ENCODE measurements at places on chromosomes 6 and 20.

DNA sequence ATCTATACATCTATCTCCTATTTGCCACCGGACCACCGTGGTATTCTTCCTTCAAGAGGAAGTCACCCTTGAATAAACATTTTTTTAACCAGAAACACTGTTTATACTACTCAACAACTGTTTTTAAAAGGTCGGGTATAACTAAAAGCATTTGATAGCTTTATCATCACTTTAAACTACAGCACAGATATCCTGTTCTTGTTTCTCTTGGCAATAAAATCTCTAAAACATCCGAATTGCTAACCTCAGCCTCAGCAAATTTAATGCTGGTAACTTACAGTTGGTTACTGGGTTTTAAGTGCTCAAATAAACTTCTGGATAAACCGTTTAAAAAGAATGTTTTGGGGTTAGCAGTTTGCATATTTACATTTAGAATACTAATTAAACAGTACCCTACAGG lies 20.4 kb downstream of the ZUP1 start:
- DNase-seq = no peak

DNA sequence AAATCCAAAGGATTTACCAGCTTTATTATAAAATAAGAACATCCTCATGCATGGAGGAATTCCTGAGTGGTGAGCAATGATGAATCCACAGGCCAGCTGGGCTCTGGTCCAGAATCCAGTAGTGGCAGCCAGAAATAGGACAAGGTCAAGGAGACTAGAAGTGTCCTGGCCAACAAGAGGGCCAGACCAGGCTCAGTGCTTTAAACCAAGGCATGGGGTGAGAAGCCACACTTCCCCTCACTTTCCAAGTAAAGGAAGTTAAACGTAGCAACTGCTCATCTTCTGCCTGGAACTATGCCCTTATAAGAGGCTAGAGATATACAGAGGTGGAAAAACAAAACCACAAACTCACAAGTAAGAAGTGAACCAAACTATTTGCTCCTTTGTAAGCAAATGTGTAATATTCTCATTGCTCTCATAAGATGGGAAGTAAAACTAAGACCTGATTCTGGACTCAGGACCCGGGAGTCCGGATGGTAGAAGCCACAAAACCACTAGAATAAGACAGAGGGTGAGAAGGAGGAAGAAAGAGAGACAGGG lies 253.2 kb downstream of the UST start:
- peak; percentile 17 for DNase-seq

DNA sequence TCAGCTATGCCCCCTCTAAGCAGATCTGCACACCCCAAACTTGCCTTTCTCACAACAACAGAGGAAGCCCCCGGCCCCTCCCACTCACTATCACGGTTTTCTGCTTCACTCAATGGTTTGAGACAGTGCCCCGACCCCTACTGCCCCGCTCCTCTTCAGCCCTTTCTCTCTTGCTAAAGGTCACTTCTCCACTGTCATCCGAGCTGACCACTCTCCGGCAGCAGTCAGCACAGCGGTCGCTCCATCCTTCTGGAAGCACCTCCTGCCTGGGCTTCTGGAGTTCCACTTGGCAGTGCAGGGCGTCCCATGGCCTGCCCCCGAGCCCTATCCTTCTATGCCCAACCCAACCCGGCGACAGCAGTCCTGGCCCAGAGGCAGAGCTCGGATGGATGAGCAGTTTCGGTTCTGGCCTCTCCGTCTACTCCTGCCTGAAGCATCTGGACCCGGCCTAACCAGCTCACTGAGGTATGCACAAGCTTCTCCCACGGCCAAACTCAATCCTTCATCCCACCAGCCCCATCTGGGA lies 4.1 kb downstream of the CTSZ start:
- DNase-seq = no peak

GRCh38 chr6:136753624-136754023 lies 38.7 kb downstream of the MAP3K5 start:
- DNase-seq = peak; percentile 76

- DNase-seq = no peak
Observed at GRCh38 chr20:44543358-44543757, 21.5 kb upstream of the SERINC3 start.

DNA sequence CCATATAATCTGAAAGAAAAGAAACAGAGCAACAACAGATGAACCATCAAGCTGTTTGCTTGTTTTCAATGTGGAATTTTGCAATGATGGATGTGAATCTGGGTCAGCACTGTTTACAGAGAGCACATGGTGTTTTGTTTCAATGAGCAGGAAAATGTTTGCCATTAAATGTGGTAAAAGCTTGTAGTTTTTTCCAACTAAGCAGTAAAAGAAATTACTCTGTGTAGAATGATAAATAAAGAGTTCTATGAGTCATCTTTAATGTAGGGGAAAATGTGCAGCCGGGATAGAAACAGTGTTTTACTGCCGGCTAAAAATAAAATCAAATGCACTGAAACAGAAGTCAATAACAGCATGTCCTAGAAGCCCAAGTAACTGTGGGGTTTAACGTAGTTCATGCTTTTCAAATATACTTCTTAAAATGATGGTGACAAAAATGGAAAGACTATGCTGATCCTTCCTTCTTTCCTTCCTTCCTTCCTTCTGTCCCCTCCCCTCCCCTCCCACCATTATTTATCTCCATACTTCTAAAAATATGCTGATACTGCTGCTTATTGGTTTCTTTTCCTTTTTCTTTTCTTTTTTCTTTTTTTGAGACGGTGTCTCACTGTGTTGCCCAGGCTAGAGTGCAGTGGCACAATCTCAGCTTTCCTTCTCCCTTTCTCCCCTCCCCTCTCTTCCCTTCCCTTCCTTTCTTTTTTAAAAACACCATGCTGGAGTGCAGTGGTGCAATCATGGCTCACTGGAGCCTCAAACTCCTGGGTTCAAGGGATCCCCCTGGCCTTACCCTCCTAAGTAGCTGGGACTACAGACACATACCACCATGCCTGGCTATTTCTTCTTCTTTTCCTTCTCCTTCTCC lies 6.3 kb upstream of the NAA20 start:
- DNase-seq = no peak

DNA sequence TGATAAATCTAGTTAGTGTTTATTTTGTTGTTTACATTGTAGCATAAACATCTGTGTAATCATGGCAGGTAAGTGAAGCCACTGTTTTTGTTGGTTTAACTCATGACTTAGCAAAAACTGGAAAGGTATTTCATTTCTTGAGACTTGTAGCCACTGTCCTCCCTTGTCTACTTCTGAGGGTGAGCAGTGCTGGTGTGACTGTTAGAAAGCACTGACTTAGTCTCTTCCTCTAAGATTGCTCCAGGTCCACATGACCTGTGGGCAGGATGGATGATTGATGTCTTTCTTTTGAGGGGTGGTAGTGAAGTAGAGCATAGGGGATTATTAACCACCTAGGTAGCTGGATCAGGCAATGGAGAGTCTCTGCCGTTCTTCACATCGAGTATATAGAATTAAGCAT lies 203.8 kb downstream of the ARID1B start:
- DNase-seq = peak; percentile 9

- no peak for DNase-seq
Observed at GRCh38 chr20:18728870-18729224, 84.7 kb upstream of the SCP2D1 start.

DNA sequence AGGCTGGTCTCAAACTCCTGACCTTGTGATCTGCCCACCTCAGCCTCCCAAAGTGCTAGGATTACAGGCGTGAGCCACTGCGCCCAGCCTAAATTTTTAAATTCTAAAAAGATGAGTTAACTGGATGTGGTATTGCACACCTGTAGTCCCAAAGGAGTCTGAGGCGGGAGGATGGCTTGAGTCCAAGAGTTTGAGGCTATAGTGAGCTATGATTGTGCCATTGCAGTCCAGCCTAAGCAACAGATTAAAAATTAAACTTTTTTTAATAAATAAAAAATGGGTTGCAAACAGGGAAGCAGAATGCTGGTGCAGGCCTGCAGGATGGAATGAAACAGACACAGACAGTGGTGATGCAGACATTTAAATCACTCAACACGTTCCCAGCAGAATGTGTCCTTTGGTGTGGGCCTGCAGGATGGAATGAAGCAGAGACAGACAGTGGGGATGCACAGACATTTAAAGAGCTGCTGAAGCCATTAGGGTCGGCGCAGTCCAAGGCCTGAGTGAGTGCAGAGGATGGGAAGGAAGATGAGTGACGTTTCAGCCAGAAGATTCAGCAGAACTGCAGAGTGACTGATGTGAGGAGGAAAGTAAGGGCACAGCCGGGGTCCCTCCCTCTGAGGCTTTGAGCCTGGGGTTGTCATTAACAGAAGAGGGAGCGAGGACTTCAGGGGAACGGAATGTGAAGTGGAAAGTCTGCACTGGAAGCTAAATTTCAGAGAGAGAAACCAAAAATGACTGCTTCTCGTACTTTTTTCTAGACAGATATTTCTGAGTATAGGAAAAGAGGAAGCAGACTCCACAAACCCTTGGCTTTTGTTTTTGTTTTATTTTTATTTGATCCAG lies 117.5 kb downstream of the RIN2 start:
- no peak for DNase-seq

- no peak for DNase-seq
Observed at GRCh38 chr6:83852528-83853177, 507 bp upstream of the RIPPLY2 start.
